Stimulated activated CD4-positive, alpha-beta T cell treated with anti-CD3 and anti-CD28 coated beads, Interleukin-2, amount 100 ng/mL, for 24 hours (primary cell): ENCODE measurements at places on chromosomes 11 and 22.

GRCh38 chr11:118169300-118170140 lies 6.9 kb downstream of the SCN2B start:
- DNase-seq: no peak

DNA sequence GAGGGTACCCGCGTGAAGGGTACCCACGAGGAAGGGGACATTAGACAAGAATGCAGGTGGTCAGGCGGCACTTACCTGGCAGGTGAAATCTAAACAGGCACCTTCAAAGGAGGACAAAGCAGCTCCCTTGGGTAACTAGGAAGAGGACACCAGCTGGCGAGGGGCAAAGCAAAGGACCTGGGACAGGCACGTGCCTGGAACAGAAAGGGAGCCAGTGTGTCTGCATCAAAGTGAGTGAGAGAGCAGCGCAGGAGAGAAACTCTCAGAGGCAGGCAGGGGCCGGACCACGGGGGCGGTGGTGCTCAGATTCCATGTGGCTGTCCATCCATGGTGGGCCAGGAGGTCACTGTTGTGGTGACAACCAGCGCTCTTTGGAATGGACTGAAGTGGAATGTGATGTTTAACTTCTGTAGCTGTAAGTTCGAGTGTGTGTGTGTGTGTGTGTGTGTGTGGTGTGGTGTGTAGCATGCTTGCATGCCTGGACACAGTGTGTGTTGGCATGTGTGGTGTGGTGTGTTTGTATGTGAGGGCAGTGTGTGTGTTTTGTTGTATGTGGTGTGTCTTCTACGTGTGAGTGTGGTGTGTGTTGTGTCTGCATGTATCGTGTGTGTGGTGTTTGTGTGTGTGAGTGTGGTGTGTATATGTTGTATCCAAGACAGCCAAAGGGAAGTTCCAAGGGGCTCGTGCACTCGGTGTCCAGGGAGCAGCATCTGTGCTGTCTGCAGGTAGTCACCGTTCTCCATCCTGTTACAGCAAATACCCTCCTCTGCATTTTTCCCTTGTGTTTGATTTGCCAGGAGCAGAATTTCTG lies 86.4 kb downstream of the CDKN1C start:
- no peak for DNase-seq

DNA sequence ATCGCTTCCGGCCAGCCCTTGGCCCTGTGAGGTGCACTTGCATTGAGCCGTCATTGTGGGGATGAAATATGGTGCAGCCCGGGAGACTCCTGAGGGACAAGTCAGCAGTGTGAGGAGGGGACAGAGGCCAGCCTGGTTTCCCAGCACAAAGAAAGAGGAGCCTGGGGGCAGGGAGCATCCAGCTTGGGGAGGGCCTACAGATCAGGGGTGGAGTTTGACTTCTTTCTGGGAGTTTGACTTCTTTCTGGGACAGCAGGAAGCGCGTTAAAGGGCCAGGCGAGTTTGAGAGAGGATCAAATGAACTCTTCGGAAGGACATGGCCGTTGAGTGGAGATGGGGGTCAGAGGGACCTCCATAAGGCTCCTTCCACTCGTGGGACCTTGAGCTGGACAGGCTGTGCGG lies 91.9 kb downstream of the LRRC32 start:
- DNase-seq: no peak

DNA sequence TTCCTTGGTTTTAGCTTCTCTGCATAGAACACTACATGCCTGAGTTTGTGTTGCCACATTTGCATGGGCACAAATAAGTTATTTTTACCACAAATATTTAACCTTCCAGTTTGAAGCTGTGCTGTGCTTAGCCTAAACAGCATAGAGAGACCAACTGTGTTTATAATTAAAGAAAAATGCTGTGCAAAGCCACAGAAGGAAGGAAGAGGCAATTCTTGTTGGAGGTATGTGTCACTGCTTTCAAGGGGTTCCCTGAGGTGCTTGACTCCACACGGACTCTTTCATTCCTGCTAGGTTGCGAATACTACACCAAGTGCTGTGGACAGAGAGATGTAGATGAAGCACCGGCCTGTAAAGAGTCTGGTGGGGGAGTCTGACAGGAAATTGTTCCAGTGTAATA lies 47.6 kb upstream of the OLFML1 start:
- DNase-seq: no peak

GRCh38 chr11:106173291-106173690 lies 95.8 kb downstream of the AASDHPPT start:
- DNase-seq: no peak

DNA sequence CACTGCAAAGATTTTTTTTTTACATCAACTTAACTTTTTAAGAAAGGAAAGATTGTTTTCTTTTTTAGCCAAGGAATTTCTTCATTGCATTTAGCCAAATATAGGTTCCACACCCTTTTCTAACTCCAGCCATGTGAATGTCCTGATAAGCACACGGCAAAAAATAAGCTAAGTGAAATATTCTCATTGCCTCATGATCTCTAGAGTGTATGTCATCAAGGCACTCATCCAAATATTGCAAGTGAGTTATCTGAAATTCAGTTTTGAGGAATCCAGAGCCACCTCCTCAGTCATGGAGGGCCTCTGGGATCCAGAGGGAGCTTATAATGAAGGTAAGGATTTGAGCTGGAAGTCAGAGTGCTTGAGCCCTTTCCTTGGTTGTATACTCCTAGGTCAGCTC lies 80.0 kb downstream of the BLID start:
- DNase-seq: no peak

- DNase-seq: no peak
Measured at GRCh38 chr11:2612884-2613571, 86.8 kb downstream of the KCNQ1OT1 start.

- DNase-seq: no peak
Measured at GRCh38 chr11:81092522-81092921, 1641.1 kb downstream of the FAM181B start.

GRCh38 chr11:105004021-105004420 lies 18.9 kb downstream of the CASP5 start:
- no peak for DNase-seq

- no peak for DNase-seq
Measured at GRCh38 chr11:63920126-63920938, 3.4 kb upstream of the RCOR2 start.

GRCh38 chr22:19085233-19085718 lies 36.9 kb downstream of the DGCR2 start:
- no peak for DNase-seq

DNA sequence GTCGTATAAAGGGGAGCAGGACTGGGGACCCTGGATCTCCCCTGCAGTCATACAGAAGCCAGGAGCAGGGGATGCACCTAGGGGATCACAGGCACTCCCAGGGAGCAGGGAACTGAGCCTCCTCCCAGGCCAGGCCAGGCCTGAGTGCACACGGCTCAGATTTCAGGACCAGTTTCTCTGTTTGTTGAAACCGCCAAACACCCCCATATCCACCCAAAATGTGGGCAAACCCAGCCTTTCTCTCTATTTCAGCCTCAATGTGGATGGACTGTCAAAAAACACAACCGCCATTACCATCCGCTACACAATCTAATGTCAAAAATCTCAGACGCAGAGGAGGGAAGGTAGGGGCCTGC lies 17.5 kb downstream of the MN1 start:
- no peak for DNase-seq

GRCh38 chr11:20876738-20877137 lies 207.4 kb downstream of the NELL1 start:
- DNase-seq: no peak

DNA sequence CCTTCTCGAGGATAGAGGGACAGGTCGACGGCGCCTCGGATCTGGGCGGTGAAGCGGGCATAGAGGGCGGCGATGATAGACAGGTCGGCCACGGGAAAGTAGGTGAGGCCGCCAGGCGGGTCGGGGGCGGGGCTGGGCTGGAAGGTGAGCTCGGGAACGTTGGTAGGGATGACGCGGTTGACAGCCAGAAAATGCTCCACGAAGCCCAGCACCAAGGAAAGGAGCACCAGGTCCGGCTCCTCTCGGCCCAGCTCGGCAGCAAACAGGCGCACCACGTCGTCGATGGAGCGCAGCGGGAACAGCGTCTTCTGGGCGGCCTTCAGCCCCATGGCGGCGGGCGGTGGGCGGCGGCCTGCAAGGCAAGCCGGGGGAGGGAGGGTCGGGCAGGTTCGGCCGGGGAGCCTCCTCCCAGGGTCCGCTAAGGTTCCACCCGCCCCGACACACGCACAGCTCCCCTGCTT lies 540 bp downstream of the MEN1 start:
- DNase-seq: peak; percentile 46

DNA sequence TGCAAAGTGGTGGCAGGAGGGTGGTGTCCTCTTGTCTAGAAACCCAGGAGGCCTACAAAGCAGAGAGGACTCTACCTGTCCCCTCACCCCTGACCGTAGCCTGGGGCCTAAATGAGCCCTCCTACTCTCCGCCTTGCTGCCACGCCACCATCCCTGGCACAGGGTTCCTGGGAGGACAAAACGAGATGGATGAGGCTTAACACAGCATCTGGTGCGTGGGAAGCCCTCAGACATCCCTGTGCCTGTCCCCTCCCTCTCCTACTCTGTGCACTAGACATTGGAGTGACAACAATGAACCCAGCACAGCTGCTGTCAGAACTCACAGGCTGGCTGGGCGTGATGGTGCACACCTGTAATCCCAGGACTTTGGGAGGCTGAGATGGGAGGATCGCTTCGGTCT lies 36.4 kb upstream of the DKK3 start:
- DNase-seq: no peak

DNA sequence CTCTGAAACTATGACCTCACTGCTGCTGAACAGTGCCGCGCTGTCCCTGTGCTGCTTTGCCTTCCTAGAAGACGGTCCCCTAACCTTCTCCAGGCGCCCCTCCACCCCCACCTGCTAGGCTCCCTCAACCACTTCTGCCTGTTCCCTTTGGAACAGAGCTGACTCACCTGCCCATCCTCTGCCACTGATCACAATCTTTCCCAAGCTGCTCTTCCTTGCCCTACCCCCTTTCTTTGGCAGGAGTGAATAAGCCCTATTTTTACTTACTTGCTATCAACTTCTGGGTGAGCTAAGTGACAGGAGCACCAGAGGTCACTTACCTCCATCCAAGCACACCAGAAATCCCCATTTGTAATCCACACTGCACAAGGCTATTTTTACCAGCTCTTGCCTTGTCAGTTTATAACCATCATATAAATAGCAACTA lies 116.0 kb upstream of the BID start:
- no peak for DNase-seq

- no peak for DNase-seq
Measured at GRCh38 chr11:33463059-33463458, 205.9 kb downstream of the HIPK3 start.

DNA sequence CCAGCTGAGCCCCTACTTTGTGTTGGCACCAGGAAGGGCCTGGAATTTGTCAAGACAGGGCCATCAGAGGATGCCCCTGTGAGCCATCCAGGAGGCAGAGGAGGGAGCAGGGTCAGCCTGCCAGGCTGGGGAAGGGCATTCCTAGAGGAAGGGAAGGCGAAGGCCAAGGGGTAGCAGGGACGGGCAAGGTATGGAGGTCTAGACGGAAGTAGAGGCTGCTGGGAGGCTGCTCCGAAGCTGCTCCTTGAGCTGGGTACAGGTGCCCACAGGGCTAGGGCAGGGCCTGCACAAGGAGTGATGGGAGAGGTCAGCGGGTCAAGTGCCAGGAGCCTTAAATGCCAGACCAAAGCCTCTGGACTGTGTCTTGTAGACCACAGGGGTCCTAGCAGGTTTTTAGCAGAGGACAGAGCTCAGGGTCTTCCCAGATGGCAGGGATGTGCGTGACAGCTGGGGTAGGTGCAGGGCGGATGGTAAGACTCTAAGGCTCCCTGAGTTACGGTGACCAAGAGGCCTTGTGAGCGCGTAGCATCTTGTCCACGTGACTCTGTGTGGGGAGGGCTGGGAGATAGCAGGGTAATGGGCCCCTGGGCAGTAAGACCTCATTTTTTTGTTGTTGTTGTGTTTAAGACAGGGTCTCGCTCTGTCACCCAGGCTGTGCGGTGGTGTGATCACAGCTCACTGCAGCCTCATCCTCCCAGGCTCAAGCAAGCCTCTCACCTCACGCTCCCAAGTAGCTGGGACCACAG lies 31.7 kb upstream of the CSNK1E start:
- no peak for DNase-seq

DNA sequence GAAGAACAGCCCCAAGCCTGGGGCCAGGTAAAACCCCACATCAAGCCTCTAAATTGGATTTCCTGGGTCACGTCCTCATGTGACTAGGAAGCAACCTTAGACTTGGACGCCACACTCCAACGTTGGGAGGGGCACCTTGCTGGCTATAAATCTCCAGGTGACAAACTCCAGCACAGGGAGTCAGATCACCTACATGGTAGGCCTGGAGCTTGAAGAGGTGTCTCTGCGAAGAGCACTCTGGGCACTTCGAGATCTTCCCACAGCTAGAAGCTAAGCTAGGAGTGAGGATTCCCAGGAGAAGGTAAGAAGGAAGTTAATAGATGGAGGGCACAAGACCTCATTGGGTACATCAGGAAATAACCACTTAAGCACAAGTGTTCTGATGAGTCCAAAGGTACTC lies 77.1 kb upstream of the GNAZ start:
- no peak for DNase-seq

- no peak for DNase-seq
Measured at GRCh38 chr11:129910360-129910759, 15.0 kb upstream of the NFRKB start.

DNA sequence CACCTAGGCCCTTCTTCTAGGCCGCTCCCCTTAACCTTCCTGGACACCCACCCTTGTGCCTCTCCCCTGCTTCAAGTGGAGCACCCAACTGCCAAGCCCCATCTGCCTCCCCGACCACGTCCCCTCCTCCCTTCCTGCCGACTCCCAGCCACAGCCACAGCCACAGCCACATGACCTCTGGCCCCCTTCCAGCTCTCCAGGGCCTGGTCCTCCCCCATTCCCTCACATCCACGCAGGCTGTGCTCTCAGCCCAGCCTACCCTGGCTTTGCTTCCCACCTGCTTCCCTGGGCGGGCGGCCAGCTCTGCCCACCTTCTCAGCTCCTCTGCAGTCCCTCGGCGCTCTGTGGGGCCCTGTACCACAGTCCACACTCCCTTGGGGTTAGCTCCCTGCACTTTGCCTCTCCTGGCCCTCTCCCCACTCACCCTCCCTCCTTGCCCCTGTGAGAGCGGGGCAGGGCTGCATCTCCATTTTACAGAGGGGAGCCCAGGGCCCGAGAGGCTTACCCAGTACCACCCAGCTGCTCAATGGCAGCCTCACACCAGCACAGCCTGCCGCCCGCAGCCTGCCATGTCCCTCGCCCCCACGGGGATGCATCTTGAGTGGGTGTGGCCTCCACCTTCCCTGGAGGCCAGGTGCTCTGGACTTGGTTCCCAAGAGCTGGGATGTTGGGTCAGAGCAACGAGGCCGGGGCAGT lies 20.3 kb downstream of the PARVG start:
- DNase-seq: no peak

DNA sequence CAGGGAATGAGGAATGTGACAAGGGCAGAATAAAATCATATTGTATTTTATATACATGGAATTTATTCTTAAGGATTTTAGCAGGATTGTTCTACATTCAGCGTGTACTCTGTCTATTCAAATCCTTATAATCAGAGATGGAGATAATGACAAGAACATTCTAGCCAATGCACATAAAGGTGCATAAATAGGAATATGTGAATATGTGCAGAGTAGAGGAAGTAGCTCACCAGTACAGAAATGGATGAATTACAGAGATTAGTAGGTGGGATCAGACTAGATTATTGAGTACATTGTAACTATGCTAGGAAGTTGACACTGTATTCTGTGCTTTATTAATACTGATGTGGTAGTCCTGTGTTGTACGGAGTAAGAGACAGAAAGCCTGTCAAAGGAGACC lies 1308.8 kb downstream of the FAM181B start:
- no peak for DNase-seq

- no peak for DNase-seq
Measured at GRCh38 chr22:45516163-45516562, 13.5 kb downstream of the FBLN1 start.
